Left cardiac atrium (tissue), 4 donors: ENCODE measurements at places on chromosomes 16 and 17. TPM values are rescaled to one million over a fixed set of nuclear protein-coding genes. Genes with fewer than 3 reads are reported as not detected.

The PRRT2 gene
- total RNA-seq, result 2.2 TPM

The DCXR gene
- 161 TPM for total RNA-seq

The TBC1D3E gene
- not detected for total RNA-seq

The ALOX12B gene
- not detected for total RNA-seq

The GFOD2 gene
- 10.1 TPM for total RNA-seq

The GJD3 gene
- 1.3 TPM for total RNA-seq

The WNT9B gene
- 0.53 TPM for total RNA-seq

The ATAD5 gene
- total RNA-seq, result 1.2 TPM

The CNP gene
- total RNA-seq, result 40.3 TPM
